ENCODE measurements at places on chromosomes 2 and 18. TPM values are rescaled to one million over a fixed set of nuclear protein-coding genes. Genes with fewer than 3 reads are reported as not detected.

The MPV17 gene
- 77.5 TPM for total RNA-seq

The PLGLB2 gene
- 0.38 TPM for total RNA-seq

The ACVR1 gene
- total RNA-seq = 20.3 TPM

The POTEJ gene
- total RNA-seq = not detected

The LRATD1 gene
- total RNA-seq = under 0.01 TPM

The CXCR2 gene
- not detected for total RNA-seq

The TTC21B gene
- total RNA-seq = 34.7 TPM

The KCNG3 gene
- not detected for total RNA-seq

The RASGRP3 gene
- 2.5 TPM for total RNA-seq

The UGT1A6 gene
- total RNA-seq = 1.4 TPM

The HRH4 gene
- under 0.01 TPM for total RNA-seq

The GPR35 gene
- total RNA-seq = 0.85 TPM

The RAB11FIP5 gene
- 41.7 TPM for total RNA-seq

The TRIM54 gene
- under 0.01 TPM for total RNA-seq

The SERPINB5 gene
- total RNA-seq = under 0.01 TPM

The ANO7 gene
- 0.85 TPM for total RNA-seq

The ERBB4 gene
- total RNA-seq = 0.28 TPM

The OSBPL6 gene
- 0.96 TPM for total RNA-seq

The CD8B gene
- total RNA-seq = not detected

The GALNT5 gene
- total RNA-seq = 87.6 TPM

The PELI1 gene
- total RNA-seq = 16.1 TPM

The PDE11A gene
- total RNA-seq = under 0.01 TPM

The NEB gene
- total RNA-seq = under 0.01 TPM

The SRD5A2 gene
- not detected for total RNA-seq

The SCG2 gene
- total RNA-seq = 1.5 TPM

The TEX51 gene
- not detected for total RNA-seq

The MYL1 gene
- not detected for total RNA-seq

The ARL5A gene
- 82.6 TPM for total RNA-seq

The VWC2L gene
- not detected for total RNA-seq

The FSIP2 gene
- under 0.01 TPM for total RNA-seq
